ENCODE measurements at places on chromosomes 6 and 20.

DNA sequence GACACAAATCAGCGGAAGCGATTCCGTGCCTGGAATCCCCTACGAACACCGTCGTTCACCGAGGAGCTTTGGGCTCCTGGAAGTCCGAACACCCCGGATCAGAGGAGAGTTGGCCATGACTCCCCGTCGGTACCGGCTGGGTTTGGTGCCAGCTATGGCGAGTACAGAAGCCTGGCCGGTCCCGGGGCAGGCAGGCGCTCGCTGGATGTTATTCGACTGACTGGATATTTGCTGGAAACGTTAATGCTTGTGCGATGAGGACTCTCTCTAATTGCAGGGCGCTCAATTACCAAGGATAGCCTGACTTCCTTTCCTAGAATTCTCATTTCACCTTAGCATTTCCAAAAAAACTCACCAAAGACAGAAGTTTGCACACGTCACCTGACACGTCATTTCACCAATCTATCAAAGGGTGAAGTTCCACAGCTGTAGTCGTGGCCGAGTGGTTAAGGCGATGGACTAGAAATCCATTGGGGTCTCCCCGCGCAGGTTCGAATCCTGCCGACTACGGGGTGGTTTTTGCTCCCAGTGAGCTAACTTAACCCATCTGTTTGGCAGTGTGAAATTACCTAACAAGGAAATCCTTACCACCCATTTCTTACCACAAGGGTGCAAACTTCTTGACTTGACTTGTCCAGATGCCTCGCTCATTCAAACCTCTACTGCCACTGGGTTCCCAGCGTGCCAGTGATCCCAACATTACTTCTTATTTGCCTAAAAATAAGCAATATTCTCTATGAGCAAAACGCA, 22.7 kb upstream of the ZNF184 start:
- no peak for DNase-seq

DNA sequence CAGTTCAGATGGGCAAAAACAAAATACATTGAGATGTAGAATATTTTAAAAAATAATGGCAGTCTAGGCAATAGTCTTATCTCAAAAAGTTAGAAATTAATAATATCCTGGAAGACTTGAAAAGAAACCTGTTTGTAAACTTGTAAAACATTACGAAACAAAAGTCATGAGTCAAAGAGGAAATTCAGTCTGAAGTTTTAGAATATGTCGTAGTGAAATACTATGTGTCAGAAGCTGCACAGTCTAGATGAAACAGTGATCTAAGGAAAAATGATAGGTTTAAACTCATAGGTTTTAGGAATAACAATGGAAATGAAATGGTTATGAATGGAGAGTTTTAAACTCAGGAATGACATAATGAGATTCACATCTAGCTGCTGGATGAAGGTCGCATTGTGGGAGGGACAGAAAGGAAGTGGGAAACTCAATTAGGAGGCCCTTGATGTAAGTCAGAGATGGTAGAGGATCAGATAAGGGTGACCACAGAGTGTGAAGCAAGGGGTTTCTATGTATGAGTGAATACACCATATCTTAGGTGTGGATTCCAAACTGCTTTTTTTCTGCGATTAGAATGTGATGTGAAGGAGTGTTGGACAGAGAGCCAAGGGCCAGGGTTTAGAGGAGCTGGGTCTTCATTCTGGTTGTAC, 2.8 kb downstream of the SNRPB2 start:
- DNase-seq: peak; percentile 28

- DNase-seq: no peak
These were observed 192.8 kb downstream of the CLIC5 start for GRCh38 chr6:45822873-45823272.

GRCh38 chr6:39839445-39839844, 47.3 kb downstream of the DAAM2 start:
- DNase-seq: no peak

DNA sequence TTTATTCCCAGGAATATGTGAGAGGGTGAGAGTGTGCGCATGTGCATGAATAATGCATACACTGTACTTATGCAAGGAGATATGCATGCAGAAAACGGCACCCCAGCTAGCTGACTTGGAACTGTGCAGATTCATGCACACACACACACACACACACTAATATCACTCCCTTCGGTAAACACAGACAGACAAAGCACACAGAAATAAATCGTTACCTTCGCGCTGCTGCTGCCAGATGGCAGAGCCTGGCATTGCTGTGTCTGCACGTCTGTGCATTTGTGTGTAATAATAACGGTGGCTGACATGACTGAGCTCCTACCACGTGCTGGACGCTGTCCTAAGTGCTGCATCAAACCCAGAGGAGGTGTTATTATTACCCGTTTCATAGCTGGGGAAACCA, 36.8 kb downstream of the PREX1 start:
- no peak for DNase-seq

- DNase-seq: no peak
These were observed 58.3 kb upstream of the TMEM181 start for GRCh38 chr6:158501360-158502262.

GRCh38 chr20:13676682-13677081, 38.0 kb upstream of the TASP1 start:
- DNase-seq: no peak

DNA sequence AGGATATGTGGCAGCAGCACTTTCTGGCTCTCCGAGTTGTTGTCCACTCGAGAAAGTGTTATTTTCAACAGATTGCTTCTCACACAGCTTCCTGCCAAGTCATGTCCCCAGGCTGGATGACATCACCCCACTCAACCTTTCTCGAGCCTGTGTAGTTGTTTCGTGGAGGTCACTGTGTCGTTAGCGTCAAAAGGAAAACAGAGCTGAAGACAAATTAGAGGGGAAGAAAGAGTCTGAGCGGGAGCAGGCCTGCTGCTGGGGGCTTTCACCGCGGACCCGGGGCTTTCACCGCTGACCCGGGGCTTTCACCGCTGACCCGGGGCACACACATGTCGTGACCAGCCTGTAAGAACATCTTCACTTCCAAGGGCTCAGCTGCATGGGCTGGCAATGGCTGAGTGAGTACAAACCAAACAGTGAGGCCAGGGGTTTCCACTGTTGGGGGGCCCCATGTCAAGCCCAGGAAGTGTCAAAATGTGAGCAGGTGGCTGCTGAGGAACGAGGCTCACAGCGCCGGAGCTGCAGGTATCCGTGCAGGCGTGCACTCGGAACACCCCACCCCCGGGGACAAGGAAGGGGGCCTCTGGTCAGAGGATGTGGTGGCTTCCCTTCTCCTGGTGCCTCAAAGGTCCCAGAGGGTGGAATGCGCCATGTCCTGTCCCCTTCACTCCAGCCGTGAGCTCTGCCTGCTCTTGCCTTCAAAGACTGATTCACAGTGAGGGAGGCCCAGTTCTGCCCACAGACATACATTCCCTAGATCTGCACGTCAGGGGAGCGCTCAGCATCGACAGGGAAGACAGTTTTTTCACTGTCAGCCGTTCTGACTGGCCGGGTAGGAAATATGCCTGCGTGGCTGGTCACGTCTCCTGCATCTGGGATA, 365.9 kb downstream of the TAF4 start:
- DNase-seq: no peak

DNA sequence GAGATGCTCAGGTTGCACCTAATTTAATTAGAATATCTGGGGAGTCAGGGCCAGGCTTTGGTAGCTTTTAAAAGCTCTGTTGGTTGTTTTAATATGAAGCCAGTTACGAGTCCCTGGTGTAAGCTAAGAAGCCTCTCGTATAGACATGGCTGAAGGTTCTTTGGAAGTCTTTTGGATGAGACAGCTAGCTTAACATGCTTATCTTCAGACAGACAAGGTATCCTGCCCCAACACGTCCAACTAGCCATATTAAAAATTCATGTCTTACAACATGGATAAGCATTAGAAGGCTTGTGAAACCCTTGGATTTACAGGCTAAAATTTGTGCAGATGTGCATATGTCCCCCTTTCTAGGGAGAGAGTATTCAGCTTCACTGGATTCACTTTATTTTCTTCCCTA, 105.7 kb upstream of the KCNK16 start:
- DNase-seq: no peak

DNA sequence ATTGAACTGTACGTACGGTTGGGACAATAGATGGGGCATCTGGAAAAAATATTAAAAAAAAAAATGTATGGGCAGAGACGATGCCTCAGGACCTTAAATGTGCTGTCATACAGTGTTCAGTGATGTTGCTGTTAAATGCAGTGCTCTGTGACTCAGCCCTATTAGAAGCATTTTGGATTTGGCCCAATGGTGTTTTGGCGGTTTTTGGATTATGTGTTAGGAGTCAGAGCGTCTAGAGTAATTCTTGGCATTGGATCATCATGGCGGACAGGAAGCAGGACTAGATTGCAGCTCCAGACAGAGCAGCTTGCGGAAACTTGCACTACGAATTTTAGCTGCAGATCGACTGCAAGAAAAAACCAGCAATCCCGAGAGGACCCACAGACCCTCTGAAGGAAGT, 280.0 kb downstream of the SOX4 start:
- no peak for DNase-seq

- DNase-seq: no peak
These were observed 110.4 kb downstream of the SYCP2 start for GRCh38 chr20:59823030-59823423.

DNA sequence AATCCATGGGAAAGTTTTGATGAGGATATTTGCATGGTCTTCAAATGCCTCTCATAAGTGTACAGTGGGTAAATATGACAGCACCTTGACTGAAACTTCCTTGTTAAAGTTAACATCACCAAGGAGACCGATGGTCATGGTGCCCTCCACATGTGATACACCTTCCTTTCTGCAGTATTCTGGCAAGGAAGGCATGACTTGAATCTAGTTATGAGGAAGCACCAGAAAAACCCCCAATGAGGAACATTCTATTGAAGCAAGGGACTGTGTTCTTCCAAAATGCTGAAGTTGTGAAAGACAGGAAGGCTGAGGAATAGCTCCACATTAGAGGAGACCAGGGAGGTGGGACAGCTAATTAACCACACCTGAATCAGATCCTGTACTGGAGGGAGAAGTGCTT, 118.3 kb downstream of the SLC24A3 start:
- no peak for DNase-seq

- no peak for DNase-seq
These were observed 129.8 kb downstream of the HDGFL1 start for GRCh38 chr6:22699151-22699550.

- no peak for DNase-seq
These were observed 51.3 kb downstream of the AKAP12 start for GRCh38 chr6:151290877-151291721.

DNA sequence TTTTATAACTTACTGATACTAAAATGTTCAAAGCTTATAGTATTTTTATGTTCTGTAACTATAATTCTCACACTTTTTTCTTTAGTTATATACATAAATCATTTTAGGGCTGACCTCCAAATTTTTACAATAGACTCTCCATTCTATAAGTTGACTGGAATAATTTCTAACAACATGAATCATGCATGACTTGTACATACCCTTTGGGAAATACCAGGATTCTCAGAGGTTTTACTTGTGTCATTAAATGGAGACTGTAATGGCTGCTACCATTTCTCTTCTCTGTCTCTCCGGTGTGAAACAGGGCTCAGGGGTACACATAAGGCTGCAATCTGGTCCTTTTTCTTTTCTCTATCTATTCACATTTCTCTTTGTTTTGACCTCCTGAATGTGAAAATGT, 222.2 kb upstream of the FLRT3 start:
- DNase-seq: no peak

DNA sequence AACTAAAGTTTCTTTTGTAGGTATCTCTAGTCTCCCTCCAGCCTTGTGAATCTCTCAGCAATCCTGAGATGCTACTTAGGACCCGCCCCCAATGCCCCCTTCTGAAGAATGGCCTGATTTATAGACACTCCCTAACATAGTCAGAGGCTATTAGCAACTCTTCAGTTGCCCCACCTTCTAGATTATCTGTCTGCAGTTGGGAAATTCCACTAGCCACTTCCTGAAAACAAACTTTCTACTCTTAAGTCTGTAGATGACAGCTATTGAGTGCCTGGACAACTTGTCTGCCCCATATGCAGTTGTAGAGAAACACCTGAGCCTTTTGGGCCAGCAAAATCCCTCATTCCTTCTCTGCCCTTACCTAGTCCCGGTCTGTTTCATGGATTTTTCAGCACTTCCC, 188.2 kb upstream of the PREP start:
- DNase-seq: no peak

DNA sequence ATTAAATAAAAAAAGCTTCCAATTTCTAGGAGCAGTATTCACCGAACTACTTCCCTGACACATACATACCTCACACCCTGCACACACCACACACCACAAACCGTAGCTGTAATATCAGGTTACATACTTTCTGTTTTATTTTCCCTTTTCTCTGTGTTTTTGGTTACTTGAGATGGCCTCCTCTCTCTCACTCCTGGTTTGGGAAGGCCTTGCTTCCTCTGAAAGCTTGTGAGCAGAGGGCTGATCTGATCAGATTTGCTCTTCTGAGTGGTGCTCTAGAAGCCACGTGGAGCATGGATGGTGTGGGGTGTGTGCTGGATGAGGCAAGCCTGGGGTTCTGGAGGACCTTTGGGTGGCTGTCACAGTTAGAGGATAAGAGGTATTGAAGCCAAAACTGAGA, 20.9 kb downstream of the UTRN start:
- DNase-seq: peak; percentile 14

- DNase-seq: no peak
These were observed 340.2 kb upstream of the CHD6 start for GRCh38 chr20:41958391-41958790.

- no peak for DNase-seq
These were observed 109.2 kb downstream of the ESR1 start for GRCh38 chr6:151916680-151917164.

- DNase-seq: no peak
These were observed 236.5 kb upstream of the CDH4 start for GRCh38 chr20:61015602-61016001.

GRCh38 chr6:148136586-148136985, 206.1 kb upstream of the SASH1 start:
- no peak for DNase-seq

DNA sequence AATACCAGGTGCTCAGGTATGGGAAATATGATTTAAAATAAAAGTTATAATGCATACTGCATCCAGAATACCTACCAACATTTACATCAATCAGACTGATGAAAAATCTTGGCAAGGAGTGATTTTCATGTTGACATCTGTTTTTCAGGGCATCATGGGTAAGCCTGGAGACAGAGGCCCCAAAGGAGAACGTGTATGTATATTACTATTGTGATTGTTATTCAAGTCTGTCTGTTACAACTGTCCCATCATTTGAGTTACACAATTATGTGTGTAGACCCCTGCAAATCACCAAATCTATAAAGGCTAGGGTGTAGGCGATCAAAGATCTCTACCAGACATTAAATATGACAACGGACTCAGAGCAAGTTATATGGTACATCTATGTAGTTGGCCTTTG, 118.2 kb downstream of the COL9A1 start:
- no peak for DNase-seq

- DNase-seq: no peak
These were observed 8.8 kb downstream of the NR2E1 start for GRCh38 chr6:108174371-108175175.

- no peak for DNase-seq
These were observed 114.0 kb upstream of the RIN2 start for GRCh38 chr20:19644085-19644484.

GRCh38 chr20:61271312-61272231, 19.5 kb downstream of the CDH4 start:
- no peak for DNase-seq

GRCh38 chr6:4678506-4679300, 97.5 kb upstream of the CDYL start:
- DNase-seq: no peak

GRCh38 chr20:47019121-47019824, 124.6 kb downstream of the EYA2 start:
- no peak for DNase-seq

- DNase-seq: no peak
These were observed 55.8 kb downstream of the TMEM200A start for GRCh38 chr6:130421585-130421984.

GRCh38 chr20:39489986-39490560, 527.9 kb downstream of the DHX35 start:
- DNase-seq: no peak

Measured in central memory CD4-positive, alpha-beta T cell (primary cell).